ENCODE measurements at places on chromosomes 1 and 21. TPM values are rescaled to one million over a fixed set of nuclear protein-coding genes. Genes with fewer than 3 reads are reported as not detected.

TMEM183A gene
- 118 TPM for total RNA-seq

RPL11 gene
- 1,073 TPM for total RNA-seq

BNIPL gene
- 0.18 TPM for total RNA-seq

NEK2 gene
- total RNA-seq = not detected

CHRM3 gene
- total RNA-seq = not detected

RPTN gene
- total RNA-seq = not detected

GATAD2B gene
- 11.3 TPM for total RNA-seq

TMEM222 gene
- 31.4 TPM for total RNA-seq

PDZK1 gene
- total RNA-seq = not detected

NCAM2 gene
- 5.9 TPM for total RNA-seq

TPRG1L gene
- 44.4 TPM for total RNA-seq

NPHS2 gene
- not detected for total RNA-seq

ACKR1 gene
- not detected for total RNA-seq

PROK1 gene
- not detected for total RNA-seq

OLIG1 gene
- total RNA-seq = not detected

PCP4 gene
- not detected for total RNA-seq

TMEM50A gene
- 206 TPM for total RNA-seq

TRAF5 gene
- 20.6 TPM for total RNA-seq

BSND gene
- not detected for total RNA-seq

OPRD1 gene
- total RNA-seq = not detected

SCP2 gene
- 507 TPM for total RNA-seq

LCE1A gene
- not detected for total RNA-seq

TAS1R1 gene
- not detected for total RNA-seq

OR2L5 gene
- not detected for total RNA-seq

RGS4 gene
- 255 TPM for total RNA-seq

BRDT gene
- total RNA-seq = not detected

CCDC17 gene
- 4.0 TPM for total RNA-seq

CELA3B gene
- not detected for total RNA-seq

C1QA gene
- total RNA-seq = not detected

GPX7 gene
- total RNA-seq = 31.0 TPM

Data from fibroblast of the aortic adventitia (primary cell).